ENCODE measurements at places on chromosomes 3 and 15.

- no peak for DNase-seq
Measured at GRCh38 chr3:46076606-46077005, 49.3 kb upstream of the XCR1 start.

DNA sequence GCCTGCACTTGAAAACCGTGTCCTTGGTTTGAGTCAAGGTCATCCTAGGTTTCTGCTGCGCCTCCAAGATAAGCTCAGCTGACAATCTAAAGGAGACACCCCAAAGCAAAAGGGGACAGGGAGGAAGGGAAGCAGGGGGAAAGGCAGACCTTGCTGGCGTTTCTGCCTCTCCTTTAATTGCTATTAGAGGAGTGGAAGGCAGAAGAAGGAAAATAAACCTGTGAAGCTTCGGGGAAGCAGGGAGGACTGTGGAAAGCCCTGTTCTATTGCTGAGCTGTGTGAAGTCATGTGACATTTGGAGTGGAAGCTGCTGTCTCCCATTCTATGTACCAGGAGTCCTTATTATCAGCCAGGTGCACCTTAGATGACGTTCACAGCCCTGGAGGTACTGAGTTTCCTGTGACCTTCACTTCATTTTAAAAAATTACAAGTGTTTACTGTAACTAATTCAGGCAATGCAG is 21.5 kb upstream of the CHD2 start:
- DNase-seq, result no peak

- DNase-seq, result no peak
Measured at GRCh38 chr15:62059108-62059815, 985 bp downstream of the VPS13C start.

DNA sequence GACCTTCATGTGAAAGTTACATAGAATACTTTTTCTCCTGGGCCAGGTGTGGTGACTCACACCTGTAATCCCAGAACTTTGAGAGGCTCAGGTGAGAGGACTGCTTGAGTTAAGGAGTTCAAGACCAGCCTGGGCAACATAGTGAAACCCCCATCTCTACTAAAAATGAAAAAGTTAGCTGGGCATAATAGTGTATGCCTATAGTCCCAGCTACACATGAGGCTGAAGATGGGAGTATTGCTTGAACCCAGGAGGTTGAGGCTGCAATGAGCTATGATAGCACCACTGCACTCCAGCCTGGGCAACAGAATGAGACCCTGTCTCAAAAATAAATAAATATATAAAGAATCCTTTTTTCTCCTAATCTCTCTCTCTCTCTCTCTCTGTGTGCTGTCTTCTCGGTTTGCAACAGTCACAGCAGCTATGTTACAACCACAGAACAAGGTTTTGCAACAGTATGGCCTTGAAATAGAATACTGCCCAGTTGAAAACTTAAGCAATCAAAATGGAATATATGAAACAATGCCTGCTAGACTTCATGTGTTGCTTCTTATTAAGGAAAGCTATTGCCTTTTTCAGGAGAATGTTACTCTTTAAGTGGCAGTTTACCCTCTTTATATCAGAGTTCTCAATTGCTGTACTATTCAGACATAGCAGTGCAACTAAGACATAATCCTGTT is 12.3 kb upstream of the DENND4A start:
- no peak for DNase-seq

GRCh38 chr15:57100136-57100539 is 181.7 kb downstream of the TCF12 start:
- no peak for DNase-seq

DNA sequence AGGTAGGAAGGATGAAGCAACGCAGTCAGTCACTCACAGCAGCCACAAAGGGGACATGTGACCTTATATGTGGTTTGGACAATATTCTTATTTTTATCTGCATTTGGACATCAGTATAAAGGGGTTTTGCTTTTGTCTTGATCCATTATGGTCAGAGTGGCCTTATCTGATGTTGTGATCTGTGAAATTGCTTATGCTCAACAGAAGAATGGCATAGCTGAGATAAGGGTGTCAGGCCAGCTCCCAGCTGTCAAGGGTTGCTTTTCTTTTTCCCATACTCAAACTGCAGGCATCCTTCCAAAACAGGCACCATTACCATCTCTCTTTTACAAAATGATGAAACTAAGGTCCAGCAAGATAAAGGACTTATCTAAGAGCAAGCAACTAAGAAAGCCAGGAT is 28.1 kb downstream of the DCLK3 start:
- no peak for DNase-seq

- no peak for DNase-seq
Measured at GRCh38 chr3:159763602-159764489, 224.8 kb upstream of the IL12A start.

- DNase-seq, result no peak
Measured at GRCh38 chr15:96882121-96882772, 551.7 kb downstream of the NR2F2 start.

GRCh38 chr15:29682781-29683180 is 139.5 kb downstream of the TJP1 start:
- no peak for DNase-seq

GRCh38 chr15:94272251-94272898 is 41.0 kb downstream of the MCTP2 start:
- DNase-seq, result no peak

GRCh38 chr15:51161491-51162220 is 67.0 kb upstream of the TNFAIP8L3 start:
- no peak for DNase-seq

- DNase-seq, result no peak
Measured at GRCh38 chr3:50237133-50237651, 1.2 kb downstream of the GNAI2 start.

DNA sequence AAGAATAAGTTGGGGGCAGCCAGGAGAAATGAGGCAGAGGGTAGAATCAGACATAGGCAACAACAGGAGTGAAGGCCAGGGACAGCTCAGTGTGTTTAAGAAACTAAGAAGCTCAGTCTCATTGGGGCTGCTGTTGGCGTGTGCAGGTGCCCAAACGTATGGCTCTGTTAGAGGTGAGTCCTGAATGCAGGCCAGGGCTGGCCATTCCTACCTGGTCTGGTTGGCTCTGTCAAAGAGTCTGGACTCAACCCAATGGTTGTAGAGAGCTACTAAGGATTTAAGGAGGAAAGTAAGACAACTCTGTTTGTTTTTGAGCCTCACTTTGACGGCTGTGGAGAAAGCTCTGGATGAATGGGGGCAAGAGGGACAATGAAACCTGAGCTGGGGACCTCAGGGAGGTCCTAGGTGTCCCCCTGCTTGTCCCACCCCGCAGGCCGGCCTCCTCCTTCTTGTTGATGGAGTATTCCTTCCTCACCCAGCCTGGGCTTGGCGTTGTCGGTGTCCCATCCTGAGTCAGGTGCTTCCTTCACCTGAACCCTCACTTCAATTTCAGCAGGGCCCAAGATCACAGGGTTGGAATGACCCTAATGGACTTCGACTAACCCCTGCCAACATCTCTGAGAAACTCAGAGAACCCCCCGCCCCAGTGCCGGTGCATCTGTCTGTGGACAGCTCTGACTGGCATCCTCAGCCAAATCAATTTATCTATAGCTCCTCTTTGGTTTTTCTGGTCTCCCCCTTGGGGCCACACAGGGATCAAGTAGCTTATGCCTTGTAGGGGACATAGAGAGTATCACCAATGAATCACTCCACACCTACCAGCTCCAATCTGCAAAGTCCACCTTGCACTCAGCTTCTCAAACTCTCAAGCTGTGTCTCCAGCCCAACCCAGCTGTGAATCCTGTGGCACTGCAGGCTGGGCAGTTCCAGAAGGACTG is 8.3 kb downstream of the ITGA11 start:
- no peak for DNase-seq

- DNase-seq, result no peak
Measured at GRCh38 chr15:48595981-48596380, 49.5 kb downstream of the FBN1 start.

- DNase-seq, result no peak
Measured at GRCh38 chr15:64110950-64111678, 15.3 kb downstream of the SNX1 start.

DNA sequence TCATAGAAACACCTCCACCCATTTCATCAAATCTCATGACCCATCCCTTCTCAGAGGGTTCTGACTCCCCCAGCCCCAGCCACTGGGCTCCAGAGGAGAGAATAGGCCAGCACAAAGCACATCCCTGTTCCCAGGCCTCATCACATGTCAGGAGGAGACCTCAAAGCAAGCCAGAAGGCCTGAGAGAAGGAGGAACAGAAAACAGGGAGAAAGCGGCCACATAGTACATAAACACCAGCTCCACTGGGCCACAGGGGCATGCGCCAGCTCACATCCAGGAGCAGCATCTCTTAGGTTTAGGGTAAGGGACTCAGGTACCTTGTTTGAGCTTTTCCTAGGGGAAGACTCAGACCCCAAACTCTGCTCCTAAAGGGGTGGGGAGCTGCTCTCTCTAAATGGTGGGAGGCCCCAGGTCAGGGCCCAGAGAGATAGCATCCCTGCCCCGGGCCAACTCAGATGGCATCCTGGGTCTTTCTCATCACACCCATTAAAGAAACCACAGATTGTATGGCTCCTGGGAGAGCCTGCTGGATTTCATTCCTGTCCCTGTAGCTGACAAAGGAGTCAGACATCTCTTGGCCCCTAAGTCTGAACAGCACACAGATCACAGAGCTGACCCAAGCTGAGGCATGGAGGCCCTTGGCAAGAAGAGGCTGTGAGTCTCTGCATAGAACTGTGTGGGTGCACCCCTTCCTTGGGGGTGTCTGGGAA is 2.5 kb downstream of the SHF start:
- no peak for DNase-seq

- no peak for DNase-seq
Measured at GRCh38 chr15:42092398-42093318, 1.7 kb downstream of the PLA2G4D start.

GRCh38 chr15:61079529-61079928 is 149.6 kb downstream of the RORA start:
- DNase-seq, result no peak

GRCh38 chr3:67017211-67017610 is 19.1 kb downstream of the KBTBD8 start:
- DNase-seq, result no peak

GRCh38 chr3:100697172-100697571 is 12.1 kb upstream of the TFG start:
- no peak for DNase-seq

GRCh38 chr15:44317423-44318058 is 29.0 kb downstream of the GOLM2 start:
- no peak for DNase-seq

- DNase-seq, result no peak
Measured at GRCh38 chr15:58114812-58115211, 23.4 kb upstream of the AQP9 start.

- no peak for DNase-seq
Measured at GRCh38 chr3:42189736-42190135, 76.2 kb downstream of the CCK start.

- DNase-seq, result no peak
Measured at GRCh38 chr3:99891610-99892285, 74.1 kb downstream of the CMSS1 start.

DNA sequence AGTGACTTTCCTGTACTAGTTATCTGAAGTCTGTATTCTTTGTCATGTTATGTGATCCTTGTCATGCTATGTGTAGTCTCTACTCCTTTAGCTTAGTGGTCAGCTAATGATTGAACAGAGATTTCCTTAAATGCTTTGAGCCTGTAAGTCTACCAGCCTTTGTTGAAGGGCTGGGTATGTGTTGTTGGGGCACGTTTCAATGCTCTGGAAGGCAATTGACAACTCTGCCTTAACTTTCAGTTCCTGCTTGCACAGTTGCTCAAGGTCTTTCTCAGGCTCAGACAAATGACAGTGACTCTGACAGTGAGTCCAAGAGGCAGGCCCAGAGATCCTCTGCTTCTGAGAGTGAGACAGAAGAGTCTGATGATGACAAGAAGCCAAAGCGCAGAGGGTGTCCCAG is 89.3 kb downstream of the CHD2 start:
- DNase-seq, result no peak

All from activated CD4-positive, alpha-beta T cell treated with anti-CD3 and anti-CD28 coated beads, Interleukin-2, amount 50 U/mL, for 1 hour (primary cell).